Type B pancreatic cell (in vitro differentiated cells): ENCODE measurements at places on chromosomes 7 and 10.

GRCh38 chr7:36034020-36034419 lies 119.0 kb upstream of the EEPD1 start:
- DNase-seq: no peak

GRCh38 chr7:39321909-39322498 lies 244.2 kb upstream of the YAE1 start:
- no peak for DNase-seq

GRCh38 chr10:71767420-71768035 lies 5.8 kb downstream of the VSIR start:
- no peak for DNase-seq

- DNase-seq: no peak
Observed at GRCh38 chr7:26580064-26580591, 284.3 kb downstream of the SKAP2 start.

GRCh38 chr10:70293169-70293843 lies 9.5 kb upstream of the NPFFR1 start:
- no peak for DNase-seq

- no peak for DNase-seq
Observed at GRCh38 chr10:107741971-107742370, 577.5 kb upstream of the SORCS1 start.
